Left lung (tissue), 14 donors: ENCODE measurements at places on chromosomes 11 and 22.

- H3K27ac ChIP-seq, result no peak overlapping the region
- no peak for DNase-seq
- H3K27me3 ChIP-seq, result no peaks in the 10 kb centered on the region
- H3K4me1 ChIP-seq, result no peaks in the 10 kb centered on the region
Measured at GRCh38 chr22:20793748-20794649, 20.1 kb downstream of the SERPIND1 start.

DNA sequence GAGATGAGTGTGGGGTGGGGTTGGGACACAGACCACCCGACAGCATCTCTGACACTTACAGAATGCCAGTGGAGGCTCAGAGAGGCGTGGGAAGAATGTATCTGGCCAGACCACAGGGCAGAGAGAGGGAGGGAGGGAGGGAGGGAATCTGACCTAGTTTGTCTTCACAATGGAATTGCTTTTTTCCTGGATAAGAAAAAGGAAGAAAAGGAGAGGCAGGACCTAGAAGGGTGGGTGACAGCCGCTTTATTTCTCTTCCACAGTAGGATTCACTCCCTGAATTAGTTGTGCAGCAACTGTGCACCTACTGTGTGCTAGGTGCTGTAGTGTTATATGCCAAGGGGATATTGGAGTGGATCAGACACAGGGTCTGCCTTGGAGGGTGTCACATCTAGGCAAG lies 3.7 kb downstream of the KCNK4 start:
- H3K27me3 ChIP-seq, result peaks cover 73% of the 10 kb centered on the region
- peaks cover 11% of the 10 kb centered on the region for H3K4me1 ChIP-seq
- no peak for DNase-seq
- H3K27ac ChIP-seq, result no peak overlapping the region
- no peaks in the 10 kb centered on the region for H3K36me3 ChIP-seq

DNA sequence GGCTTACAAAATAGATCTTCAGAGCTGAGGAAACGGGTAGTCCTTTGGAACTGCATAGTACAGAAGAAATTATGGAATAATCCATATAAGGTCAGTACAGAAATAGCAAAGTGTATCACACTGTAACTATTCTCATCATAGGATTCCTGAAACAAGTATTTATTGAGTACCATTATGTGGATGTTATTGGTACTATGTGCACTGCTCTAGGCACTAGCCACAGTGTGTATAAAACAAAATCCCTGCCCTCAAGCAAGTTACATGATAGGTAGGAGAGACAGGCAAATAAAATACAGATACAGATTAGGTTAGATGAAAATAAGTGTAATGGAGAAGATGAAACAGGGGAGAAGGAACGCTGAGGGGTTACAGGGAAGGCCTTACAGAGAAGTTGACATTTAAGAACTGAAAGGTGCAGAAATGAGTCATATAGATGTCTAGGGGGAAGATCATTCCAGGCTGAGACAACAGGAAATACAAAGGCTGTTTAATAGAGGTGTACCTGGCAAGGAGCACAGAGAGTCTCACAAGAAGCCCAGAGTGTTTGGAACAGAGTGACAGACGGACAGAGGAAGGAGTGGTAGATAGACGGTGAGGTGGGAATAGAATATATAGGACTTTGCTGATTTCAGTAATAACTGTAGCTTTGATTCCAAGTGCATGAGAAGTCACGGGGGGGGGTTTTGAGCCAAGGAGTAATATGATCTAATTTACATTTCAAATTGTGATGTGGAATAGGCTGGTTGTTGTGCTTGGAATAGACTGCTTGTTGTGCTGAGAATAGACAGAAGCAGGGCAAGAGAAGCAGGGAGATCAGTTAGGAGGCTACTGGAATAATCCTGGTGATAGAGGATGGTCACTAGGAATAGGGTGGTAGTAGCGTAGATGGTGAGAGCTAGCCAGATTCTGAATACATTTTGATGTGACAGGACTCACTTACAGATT lies 13.7 kb downstream of the RNF141 start:
- peaks cover 14% of the 10 kb centered on the region for H3K4me1 ChIP-seq
- no peak overlapping the region for H3K4me3 ChIP-seq
- H3K27me3 ChIP-seq, result no peaks in the 10 kb centered on the region
- DNase-seq, result no peak

- H3K27ac ChIP-seq, result no peak overlapping the region
- no peaks in the 10 kb centered on the region for H3K36me3 ChIP-seq
- peaks cover 5% of the 10 kb centered on the region for H3K4me1 ChIP-seq
- no peaks in the 10 kb centered on the region for H3K27me3 ChIP-seq
- no peak for DNase-seq
Measured at GRCh38 chr11:88280673-88281316, 56.7 kb downstream of the CTSC start.

- no peak overlapping the region for H3K27ac ChIP-seq
- no peaks in the 10 kb centered on the region for H3K36me3 ChIP-seq
- peaks cover 70% of the 10 kb centered on the region for H3K4me1 ChIP-seq
Measured at GRCh38 chr11:68375766-68376165, 63.4 kb downstream of the LRP5 start.

DNA sequence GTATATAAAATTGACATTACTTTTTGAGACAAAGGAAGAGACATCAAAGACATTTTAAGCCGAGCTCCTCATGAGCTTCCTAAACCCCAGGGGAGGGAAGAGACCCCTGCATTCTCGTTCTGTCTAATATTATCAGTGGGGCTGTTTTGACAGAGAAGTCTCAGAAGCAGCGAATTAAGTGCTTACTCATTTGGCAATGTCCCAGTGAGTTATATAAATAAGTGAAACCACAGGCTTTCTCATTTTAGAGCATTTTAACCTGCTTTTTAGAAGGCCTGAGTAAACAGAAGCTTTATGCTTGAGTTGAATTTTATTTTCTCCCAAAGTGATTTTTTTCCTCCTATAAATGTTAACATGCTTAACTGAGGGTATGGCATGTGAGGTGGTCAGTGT lies 23.2 kb upstream of the C1QTNF4 start:
- DNase-seq, result no peak
- H3K4me3 ChIP-seq, result no peak overlapping the region
- H3K4me1 ChIP-seq, result no peaks in the 10 kb centered on the region
- no peak overlapping the region for H3K27ac ChIP-seq

GRCh38 chr22:47329727-47330650 lies 567.5 kb downstream of the TBC1D22A start:
- H3K27me3 ChIP-seq, result no peaks in the 10 kb centered on the region
- no peaks in the 10 kb centered on the region for H3K4me1 ChIP-seq
- no peak for DNase-seq
- H3K4me3 ChIP-seq, result no peak overlapping the region
- no peak overlapping the region for H3K27ac ChIP-seq

- peaks cover 44% of the 10 kb centered on the region for H3K36me3 ChIP-seq
- H3K27ac ChIP-seq, result no peak overlapping the region
- no peaks in the 10 kb centered on the region for H3K27me3 ChIP-seq
Measured at GRCh38 chr22:43998679-43999264, 25.3 kb upstream of the PARVB start.

DNA sequence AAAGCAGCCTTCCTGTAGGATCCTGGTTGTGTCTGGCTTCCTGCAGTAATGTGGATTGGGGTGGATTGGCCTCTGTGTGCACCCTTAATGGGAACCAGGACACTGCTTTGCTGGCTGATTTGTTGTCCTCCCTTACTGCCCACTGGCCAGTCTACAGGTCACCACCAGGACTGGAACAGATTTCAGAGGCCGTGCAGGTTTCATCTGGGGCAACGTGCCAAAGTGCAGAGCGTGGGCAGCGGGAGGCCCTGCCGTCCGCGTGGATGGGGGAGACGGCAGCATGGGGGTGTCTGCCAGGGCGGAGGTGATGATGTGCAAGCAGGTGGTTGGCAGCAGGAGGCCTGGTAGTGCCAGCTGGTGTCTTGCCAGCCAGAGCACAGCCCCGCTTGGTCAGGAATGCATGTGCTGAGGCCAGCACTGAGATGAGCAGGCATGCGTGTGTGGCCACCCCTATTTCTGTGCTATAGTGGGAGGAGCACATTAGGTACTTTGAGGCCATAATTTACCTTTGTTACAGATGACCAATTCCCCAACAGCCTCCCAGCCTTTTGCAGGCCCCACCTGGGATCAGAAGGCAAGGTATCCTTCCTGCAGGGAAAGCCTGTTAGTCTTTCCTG lies 24.3 kb downstream of the BCR start:
- no peaks in the 10 kb centered on the region for H3K36me3 ChIP-seq
- H3K4me3 ChIP-seq, result no peak overlapping the region
- no peaks in the 10 kb centered on the region for H3K27me3 ChIP-seq
- no peak overlapping the region for H3K27ac ChIP-seq

GRCh38 chr11:3152471-3153110 lies 12.5 kb downstream of the OSBPL5 start:
- peak overlapping the region; percentile 73 for H3K27ac ChIP-seq
- no peak overlapping the region for H3K4me3 ChIP-seq
- H3K27me3 ChIP-seq, result no peaks in the 10 kb centered on the region
- DNase-seq, result no peak
- H3K36me3 ChIP-seq, result no peaks in the 10 kb centered on the region

DNA sequence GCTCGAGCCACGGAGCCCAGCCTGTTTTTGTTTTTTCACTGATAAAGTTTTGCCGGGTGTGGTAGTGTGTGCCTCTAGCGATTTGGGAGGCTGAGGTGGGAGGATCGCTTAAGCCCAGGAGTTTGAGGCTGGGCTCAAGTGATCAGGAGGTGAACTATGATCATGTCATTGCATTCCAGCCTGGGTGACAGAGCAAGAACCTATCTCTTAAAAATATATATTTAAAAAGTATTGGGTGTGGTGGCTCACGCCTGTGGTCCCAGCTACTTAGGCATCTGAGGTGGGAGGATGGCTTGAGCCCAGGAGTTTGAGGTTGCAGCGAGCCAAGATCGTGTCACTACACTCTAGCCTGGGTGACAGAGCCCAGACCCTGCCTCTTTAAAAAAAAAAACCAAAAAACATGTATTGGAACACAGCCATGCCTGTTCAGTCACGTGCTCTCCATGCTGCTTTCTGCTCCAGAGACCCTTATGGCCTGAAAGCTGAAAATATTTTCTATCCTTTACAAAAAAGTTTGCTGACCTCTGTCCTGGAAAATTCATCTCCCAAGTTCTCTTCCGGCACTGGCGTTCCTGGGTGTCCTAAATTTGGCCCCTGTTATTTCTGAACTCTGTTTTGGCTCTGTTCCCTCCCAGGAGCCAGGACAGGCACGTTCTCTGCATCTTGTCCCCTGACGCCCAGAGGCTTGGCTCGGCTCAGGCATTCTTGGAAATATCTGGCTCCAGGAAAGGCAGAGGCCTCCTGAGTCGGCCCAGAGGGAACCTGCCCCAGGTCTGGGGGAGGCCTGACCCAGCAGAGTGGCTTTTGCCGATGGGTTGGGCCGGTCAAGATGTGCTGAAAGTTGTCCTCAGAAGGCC lies 61.3 kb upstream of the PPP6R3 start:
- H3K4me3 ChIP-seq, result no peak overlapping the region
- H3K36me3 ChIP-seq, result no peaks in the 10 kb centered on the region
- no peaks in the 10 kb centered on the region for H3K27me3 ChIP-seq
- H3K27ac ChIP-seq, result peak overlapping the region; percentile 23
- DNase-seq, result peak; percentile 57
